ENCODE measurements at places on chromosomes 7 and 10.

GRCh38 chr10:62225362-62225761 lies 43.3 kb downstream of the RTKN2 start:
- no peak for DNase-seq

DNA sequence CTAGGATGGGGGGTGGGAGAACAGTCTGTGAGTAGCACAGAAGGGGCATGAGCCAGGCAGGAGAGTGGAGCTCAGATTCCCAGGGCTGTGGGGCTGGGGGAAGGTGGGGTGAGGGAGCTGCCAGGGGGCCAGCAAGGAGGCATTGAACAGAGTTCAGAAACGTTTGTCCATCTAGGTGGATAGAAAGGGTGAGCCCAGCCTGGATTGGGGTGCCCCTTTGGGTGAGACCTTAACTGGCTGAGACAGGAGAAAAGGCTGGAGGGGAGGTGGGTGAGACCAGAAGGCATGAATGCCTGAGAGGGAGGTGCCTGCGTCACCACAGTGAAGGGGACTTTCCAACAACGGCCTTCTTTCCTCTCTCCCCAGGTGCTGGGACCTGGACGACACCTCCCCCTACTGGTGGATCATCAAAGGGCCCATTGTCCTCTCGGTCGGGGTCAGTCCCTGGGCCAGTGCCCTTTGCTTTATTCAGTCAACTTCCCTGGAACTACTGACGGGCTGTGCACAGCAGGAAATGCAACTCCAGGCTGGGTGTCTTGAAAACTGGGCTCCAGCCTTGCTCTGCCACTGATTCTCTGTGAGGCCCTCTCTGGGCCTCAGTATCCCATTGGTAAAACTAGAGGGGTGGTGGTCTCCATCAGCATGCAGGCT lies 11.0 kb downstream of the GHRHR start:
- DNase-seq, result no peak

DNA sequence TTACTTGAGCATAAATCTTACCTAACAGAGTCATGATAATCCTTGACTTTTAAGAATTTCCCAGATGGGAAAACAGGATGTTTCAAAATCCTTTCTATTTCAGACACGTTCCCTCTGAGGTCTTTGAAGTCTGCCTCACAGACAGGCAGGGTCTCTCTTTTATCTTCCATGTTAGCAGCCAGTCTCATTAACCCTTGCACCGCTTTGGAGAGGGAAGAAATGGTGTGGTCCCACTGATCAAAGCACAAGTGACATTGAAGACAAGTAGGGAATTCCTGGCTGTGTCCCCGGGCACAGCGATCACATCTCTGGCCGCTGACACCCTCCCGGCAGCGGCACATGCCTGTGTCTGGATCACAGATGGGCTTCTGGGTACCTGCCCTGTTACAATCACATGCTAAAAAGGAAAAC lies 52.7 kb upstream of the LAMB1 start:
- DNase-seq, result no peak

DNA sequence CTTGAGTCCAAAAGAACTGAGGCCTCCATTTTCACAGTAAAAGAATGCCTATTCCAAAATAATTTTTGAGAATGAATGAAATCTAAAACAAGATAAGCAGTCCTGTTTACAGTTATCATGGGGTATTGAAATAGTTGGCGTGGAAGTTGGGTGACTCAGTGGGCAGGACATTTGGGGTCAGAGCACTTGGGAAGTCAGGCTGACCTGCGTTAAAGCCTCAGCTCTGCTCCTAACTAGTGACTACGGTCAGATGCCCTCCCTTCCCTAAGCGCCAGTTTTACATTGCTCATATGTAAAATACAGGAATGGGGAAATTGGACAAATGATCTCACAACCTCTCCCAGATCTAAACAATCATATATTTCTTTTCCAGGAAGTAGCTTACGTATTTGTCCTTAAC lies 2.3 kb upstream of the PAPSS2 start:
- DNase-seq, result no peak

- DNase-seq, result no peak
Measured at GRCh38 chr7:81560708-81561107, 209.1 kb downstream of the HGF start.

DNA sequence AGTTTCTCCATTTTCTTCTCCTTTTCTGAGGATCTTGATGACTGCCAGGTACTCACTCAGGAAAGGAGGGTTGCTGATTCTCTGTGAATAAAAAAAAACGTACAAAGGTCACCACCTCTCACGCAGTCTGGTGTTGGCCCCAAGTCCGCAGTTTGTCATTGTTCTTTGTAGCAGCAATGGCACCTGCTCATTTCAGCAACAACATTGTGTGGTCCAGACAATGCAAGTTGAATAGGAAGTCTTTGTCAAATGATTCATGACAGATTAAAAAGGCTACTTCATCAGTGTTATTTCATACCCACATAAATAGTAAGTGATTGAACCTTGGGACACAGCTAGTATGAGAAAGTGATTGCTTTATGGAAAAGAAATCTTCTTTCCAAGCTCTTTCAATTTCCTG lies 653.5 kb upstream of the MGMT start:
- no peak for DNase-seq

GRCh38 chr10:12852687-12853086 lies 148.8 kb downstream of the CCDC3 start:
- no peak for DNase-seq

DNA sequence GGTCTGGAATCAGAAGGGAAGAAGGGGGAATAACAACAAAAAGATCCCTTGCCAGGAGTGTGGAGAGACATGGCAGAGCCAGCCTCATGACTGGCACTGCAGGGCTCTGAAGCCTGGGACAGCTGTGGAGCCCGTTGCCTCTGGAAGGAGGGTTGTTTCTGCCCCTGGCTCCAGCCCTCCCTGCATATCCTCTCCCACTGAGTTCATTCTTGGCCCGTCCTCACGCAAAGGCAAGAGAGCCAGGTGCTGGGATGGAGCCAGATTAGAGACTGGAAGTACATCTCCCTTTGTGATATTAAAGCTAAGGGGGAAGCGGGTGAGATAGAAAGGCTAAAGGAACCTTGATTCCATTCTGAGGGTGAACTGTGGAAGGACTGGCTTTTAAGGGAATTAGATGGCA lies 141.5 kb upstream of the NPVF start:
- no peak for DNase-seq

All from SHP77 treated with DMSO at 0.1 percent for 48 hours (cell line).